ENCODE measurements at places on chromosomes 7 and 10.
A peak's percentile ranks its signal among the peaks of the same experiment; 100 is the strongest.

GRCh38 chr7:71343039-71343438, 211.1 kb downstream of the GALNT17 start:
- no peak for DNase-seq

DNA sequence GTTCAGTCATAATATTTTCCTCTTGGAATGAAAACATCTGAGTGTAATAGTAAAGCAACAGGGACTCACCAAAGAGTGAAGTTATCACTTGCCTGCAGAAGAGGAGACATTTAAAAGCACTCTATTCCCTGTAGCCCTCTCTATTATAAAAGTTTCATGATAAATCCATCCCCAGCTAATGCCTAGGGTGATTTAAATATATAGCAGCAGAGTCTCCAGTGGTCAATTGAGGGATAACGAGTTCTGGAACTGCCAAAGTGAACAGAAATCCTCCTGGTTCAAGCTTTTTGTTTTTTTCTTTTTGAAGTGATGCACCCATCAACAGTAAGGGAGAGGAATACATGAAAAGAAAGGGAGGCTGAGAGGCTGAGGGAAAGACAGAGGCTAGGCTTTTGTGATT, 87.3 kb downstream of the EVX1 start:
- no peak for DNase-seq

- no peak for DNase-seq
Measured at GRCh38 chr10:19728376-19728775, 87.9 kb upstream of the PLXDC2 start.

GRCh38 chr10:71239946-71240795, 27.8 kb downstream of the UNC5B start:
- DNase-seq, result no peak

- no peak for DNase-seq
Measured at GRCh38 chr10:68606918-68607317, 46.8 kb downstream of the TET1 start.

GRCh38 chr10:70917635-70918034, 29.3 kb upstream of the PCBD1 start:
- DNase-seq, result no peak

GRCh38 chr10:76871697-76872295, 765.8 kb downstream of the KCNMA1 start:
- DNase-seq, result no peak

- no peak for DNase-seq
Measured at GRCh38 chr10:70492786-70493659, 14.5 kb downstream of the PALD1 start.

GRCh38 chr10:86178401-86179152, 188.0 kb downstream of the GRID1 start:
- peak; percentile 6 for DNase-seq

- peak; percentile 17 for DNase-seq
Measured at GRCh38 chr10:52308251-52309031, 5.6 kb upstream of the DKK1 start.

GRCh38 chr10:11425676-11426075, 185.8 kb downstream of the USP6NL start:
- DNase-seq, result no peak

DNA sequence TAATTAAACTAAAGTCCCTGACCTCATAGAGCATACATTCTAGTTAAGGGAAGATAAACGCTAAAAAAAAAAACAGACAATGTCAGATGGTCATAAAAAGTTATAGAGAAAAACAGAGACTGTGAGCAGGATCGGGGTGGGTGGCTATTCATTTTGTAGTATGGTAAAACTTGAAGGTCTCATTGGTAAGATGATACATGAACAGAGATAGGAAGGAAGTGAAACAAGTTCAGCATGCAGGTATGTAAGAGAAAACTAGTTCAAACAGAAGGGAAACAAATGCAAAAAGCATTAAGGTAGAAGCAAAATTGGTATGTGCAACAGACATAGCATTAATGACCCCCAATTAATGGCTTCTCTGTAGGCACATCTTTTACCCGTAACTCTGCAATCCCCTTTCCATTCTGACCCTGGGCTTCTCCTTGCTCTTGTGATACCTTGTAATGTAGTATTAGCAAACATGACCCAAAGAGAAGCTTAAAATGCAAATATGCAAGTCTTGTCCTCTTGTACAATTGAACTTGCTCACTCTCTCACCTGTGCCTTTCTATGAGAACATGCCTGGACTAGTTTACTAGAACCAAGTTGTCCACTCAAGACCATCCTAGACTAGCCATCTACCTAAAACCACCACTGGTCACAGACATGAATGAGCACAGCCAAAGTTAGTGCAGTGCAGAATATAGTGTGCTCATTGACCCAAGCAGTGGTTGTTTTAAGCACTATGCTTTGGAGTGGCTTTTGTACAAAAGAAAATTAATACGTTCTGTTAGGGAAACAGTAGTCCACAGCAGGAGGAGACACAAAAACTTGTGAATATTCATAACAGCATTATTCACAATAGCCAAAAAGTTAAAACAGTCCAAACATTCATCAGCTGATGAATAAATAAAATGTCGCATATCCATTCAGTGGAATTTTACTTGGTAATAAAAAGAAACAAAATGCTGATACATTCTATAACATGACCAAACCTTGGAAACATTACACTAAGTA, 57.0 kb downstream of the BRAF start:
- no peak for DNase-seq

DNA sequence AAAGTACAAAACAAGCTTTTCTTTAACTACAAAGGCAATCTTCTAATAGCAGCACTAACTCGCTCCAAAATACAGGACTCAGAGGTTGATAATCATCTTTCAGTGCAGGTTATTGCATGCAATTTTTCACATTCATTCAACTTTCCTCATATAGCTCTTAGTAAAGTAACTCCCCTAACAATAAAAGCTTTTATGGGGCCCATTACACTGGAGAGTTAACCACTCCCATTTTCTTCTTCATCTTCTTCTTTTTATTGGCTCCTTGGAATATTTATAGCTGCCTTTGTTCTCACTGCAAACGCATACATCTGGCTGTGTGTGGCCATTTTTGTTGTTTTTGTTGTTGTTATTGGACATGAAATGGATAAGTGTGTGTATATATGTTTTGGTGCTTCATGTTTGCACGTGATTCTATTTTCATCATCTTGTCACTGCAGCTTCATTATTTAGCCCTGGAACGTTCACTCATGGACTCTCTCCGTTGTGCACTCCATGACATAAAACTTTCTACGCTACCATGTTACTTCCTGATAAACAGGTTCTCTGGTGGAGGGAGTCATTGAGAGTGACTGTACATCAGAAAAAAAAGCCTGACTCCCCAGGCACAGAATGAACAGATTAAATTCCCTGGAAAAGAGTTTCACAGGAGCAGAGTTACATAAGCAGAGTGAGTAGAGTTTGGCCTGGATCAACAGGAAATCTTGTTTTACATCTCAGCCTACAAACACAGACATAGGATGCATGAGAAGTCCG, 236.4 kb upstream of the SP4 start:
- no peak for DNase-seq

DNA sequence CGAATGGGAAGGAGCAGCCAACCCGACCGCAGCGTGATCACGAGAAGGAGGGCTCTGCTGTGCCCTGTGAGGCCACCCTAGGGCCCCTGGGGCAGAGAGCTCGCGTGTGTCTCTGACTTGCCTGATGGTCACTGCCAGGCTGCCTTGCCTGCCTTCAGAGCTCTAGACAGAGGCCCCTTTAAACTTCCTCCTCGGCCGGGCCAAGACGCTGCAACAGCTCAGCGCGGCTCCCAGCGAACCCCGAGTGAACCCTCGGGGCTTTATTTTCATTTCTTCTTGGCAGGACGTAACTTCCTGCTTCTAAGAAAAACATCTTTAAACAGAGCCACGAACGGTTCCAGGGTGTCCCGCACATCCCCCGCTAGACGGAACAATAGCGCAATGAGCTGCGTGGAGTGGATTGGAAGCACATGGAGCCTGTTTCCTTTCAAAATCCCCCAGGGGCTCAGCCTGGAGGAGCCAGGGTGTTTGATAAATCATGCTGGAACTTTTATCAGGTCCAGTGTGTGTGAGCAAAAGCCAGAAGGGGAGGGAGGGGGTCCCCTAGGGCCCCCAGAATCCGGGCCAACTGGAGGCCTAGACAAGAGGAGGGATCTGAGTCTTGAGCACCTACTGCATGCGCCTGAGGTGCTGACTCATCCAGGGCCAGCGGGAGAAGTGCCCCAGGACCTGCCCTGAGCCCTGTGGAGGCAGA, 134.1 kb upstream of the GDF10 start:
- DNase-seq, result no peak

DNA sequence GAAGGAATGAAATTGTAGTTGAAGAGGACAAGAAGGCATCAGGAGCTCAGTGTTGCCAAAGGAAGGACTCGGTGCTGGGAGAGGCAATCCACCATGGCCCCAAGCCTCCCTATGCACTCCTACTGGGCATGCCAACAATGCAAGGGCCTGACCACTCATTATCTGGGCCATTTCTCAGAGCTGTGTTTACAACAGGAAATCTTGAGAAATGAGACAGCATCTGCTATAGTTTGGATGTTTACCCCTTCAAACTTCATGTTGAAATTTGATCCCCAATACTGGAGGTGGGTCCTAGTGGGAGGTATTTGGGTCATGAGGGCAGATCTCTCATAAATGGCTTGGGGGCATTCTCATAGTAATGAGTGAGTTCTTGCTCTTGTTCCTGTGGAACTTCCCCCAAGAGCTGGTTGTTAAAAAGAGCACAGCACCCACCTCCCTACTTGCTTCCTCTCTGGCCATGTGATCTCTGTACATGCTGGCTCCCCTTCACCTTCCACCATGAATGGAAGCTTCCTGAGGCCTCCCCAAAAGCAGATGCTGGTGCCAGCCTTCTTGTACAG, 50.8 kb upstream of the AOAH start:
- DNase-seq, result no peak

DNA sequence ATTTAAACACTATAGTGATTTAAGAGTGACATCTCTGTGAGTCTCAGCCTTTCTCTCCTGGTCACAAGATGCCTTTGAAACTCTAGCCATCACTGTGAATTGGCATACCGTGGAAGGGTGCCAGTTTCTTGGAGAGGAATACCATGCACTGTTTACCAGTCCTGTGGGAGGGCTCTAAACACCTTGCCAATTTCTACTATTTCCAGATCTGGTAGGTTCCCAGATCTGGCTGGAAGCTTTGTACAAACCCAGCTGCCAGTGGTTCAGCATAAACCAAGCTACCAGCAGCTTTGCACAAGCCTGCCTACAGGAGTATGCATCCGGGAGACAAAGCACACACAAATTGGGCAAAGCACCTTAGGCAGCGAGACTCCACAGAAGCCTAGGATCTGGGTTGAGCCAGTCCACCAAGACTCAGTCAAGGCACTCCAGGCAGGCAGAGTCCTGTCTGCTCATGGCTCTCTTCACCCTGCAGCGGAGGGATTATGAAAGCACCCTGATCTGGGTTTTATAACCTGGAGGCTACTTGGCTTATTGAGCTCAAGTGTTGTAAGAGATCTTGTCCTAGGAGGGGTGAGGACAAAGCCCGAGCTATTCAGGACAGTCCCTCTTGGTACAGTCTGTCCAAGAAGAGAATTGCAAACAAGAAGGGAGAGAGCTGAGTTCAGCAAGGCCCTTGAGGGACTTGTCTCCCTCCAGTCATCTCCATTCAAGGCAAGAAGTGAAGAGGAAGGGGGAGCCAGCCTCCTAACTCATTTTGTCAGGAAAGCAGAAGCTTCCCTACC, 23.6 kb downstream of the MCM10 start:
- DNase-seq, result peak; percentile 73

DNA sequence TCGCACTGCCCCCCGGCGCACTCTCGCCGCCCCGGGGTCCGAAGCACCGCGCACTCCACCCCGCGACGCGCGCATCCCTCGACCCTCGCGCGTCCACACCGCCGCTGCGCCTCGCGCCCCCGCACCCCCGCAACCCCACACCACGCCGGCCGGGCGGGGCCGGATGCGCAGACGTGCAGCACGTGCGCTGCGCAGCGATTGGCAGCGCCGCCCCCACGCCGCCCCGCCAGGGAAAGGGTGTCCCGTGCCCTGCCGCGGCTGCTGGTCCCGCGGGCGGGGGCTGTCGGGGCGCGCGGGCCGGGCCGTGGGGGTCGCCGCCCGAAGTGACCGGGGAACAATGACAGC, 53.7 kb upstream of the KDM7A start:
- peak; percentile 17 for DNase-seq

DNA sequence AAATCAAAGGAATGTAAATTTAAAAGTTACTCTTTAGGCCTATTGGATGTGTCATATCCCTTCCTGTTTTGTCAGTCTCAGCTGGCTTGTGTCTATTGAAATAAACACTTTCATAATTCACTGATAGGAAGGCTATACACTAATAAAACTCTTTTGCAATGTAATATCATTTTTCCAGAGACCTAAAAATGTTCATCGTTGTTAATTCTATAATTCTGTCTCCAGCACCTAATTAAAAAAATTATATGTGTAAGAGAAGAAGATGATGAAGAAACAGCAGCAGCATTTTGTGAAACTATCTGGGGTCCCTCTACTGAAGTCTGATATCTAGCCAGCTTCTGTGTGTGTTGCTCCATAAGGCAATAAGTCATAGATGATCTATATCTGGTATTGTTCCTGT, 602.7 kb downstream of the ETV1 start:
- no peak for DNase-seq

DNA sequence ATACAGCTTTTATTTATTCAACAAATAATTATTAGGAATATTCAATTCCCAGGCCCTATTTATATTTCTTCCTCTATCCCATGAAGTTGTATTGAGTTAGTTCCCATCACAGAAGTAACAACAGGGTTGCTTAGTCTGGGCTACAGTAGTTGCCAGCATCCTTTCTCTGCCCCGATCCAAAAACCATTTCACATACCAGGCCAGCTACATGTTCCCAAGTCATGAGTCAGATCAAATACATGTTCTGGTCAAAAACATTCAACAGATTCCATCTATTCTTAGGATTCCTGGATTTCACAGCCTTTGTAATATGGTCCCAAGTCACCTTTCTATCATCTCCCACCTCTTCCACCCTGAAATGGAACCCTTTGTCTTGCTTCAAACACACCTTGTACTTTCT, 91.6 kb downstream of the RAB11FIP2 start:
- DNase-seq, result no peak

DNA sequence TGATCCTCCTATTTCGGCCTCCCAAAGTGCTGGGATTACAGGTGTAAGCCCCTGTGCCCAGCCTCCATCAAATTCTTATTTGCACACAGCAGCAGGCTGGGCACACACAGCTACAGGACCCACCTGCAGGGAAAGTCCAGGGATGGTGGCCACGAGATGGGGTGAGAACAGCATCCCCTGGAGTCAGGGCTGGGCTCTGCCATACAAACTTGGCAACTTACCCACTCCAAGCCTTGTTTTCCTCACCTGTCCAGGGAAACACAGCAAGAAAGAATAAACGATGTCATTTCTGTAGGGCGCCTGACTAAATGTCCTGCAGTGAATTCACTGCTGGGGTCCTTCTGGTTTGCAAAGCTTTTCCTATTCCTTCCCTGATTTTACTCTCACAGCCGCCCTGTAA, 5.5 kb downstream of the MYH16 start:
- no peak for DNase-seq

DNA sequence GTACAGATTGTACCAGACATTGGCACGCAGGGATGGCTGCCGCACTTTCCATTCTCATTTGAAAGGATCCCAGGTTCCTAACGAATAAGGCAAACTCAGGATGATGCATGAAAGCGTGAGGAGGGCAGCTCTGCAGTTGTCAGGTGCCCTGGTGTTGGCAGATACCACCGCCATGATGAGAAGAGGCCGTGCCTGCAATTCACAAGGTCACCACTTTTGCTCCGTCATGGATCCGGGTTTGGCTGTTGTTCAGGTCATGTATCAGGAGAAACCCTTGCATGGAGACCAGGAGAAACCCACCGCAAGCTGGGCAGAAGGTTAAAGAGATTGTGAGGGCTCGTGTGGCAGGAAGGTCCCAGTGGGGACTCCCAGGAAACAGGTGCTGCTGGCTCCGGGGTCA, 233.2 kb downstream of the KLF6 start:
- DNase-seq, result no peak

All from NCI-H2081 (cell line).